T-helper 2 cell treated with Interferon-gamma antibody and Interleukin-4, amounts not matched to agents 100 ng/mL and 5 ng/mL, for 36 hours (primary cell): ENCODE measurements at places on chromosomes 12 and 14. TPM values are rescaled to one million over a fixed set of nuclear protein-coding genes. Genes with fewer than 3 reads are reported as not detected.

Gene KLRC2
- total RNA-seq: not detected in 2 replicates

Gene PLD4
- 0.11 TPM in 2 replicates for total RNA-seq

Gene ACTR10
- total RNA-seq: 44.3 and 47.7 TPM in 2 replicates

Gene PPP1R36
- total RNA-seq: 0.16 and 0.25 TPM in 2 replicates

Gene LRP1
- 0.57 and 0.91 TPM in 2 replicates for total RNA-seq

Gene PLEK2
- total RNA-seq: 0.18 TPM in 2 replicates

Gene ADSS1
- 1.0 and 1.8 TPM in 2 replicates for total RNA-seq

Gene SLC16A7
- total RNA-seq: 42.5 and 43.7 TPM in 2 replicates

Gene LUM
- not detected in 2 replicates for total RNA-seq

Gene RFC5
- total RNA-seq: 53.6 and 53.7 TPM in 2 replicates

Gene SLC38A2
- total RNA-seq: 168 TPM in 2 replicates

Gene MMP14
- total RNA-seq: 1.6 and 1.9 TPM in 2 replicates

Gene CCDC197
- not detected in 2 replicates for total RNA-seq

Gene CIDEB
- 28.6 and 29.5 TPM in 2 replicates for total RNA-seq

Gene GALC
- 16.3 and 17.0 TPM in 2 replicates for total RNA-seq

Gene CCDC38
- total RNA-seq: 0.09 and 0.14 TPM in 2 replicates

Gene SFSWAP
- total RNA-seq: 58.1 and 59.2 TPM in 2 replicates

Gene GARIN6
- total RNA-seq: not detected in 2 replicates

Gene POLE2
- 32.7 and 33.9 TPM in 2 replicates for total RNA-seq

Gene MBIP
- total RNA-seq: 21.8 and 24.4 TPM in 2 replicates

Gene SLC8A3
- 0.05 TPM in 1 of 2 replicates, not detected in the other for total RNA-seq

Gene OR6C2
- not detected in 2 replicates for total RNA-seq

Gene LRRC10
- not detected in 2 replicates for total RNA-seq

Gene JDP2
- total RNA-seq: 0.75 and 1.1 TPM in 2 replicates

Gene HOXC4
- total RNA-seq: not detected in 2 replicates

Gene GYS2
- total RNA-seq: 0.11 and 0.23 TPM in 2 replicates

Gene BDKRB1
- not detected in 2 replicates for total RNA-seq

Gene ATP6V1D
- 31.9 and 34.2 TPM in 2 replicates for total RNA-seq

Gene RERG
- not detected in 2 replicates for total RNA-seq

Gene ADGRD1
- 0.50 and 0.61 TPM in 2 replicates for total RNA-seq

Gene APOF
- total RNA-seq: not detected in 2 replicates

Gene GLS2
- 0.55 and 0.89 TPM in 2 replicates for total RNA-seq

Gene ADAM21
- total RNA-seq: not detected in 2 replicates

Gene P2RX7
- total RNA-seq: 15.1 and 15.8 TPM in 2 replicates

Gene KCNC2
- total RNA-seq: not detected in 2 replicates

Gene BCL11B
- 79.2 and 79.6 TPM in 2 replicates for total RNA-seq
